ENCODE measurements at places on chromosomes 16 and 17.
A peak's percentile ranks its signal among the peaks of the same experiment; 100 is the strongest.

DNA sequence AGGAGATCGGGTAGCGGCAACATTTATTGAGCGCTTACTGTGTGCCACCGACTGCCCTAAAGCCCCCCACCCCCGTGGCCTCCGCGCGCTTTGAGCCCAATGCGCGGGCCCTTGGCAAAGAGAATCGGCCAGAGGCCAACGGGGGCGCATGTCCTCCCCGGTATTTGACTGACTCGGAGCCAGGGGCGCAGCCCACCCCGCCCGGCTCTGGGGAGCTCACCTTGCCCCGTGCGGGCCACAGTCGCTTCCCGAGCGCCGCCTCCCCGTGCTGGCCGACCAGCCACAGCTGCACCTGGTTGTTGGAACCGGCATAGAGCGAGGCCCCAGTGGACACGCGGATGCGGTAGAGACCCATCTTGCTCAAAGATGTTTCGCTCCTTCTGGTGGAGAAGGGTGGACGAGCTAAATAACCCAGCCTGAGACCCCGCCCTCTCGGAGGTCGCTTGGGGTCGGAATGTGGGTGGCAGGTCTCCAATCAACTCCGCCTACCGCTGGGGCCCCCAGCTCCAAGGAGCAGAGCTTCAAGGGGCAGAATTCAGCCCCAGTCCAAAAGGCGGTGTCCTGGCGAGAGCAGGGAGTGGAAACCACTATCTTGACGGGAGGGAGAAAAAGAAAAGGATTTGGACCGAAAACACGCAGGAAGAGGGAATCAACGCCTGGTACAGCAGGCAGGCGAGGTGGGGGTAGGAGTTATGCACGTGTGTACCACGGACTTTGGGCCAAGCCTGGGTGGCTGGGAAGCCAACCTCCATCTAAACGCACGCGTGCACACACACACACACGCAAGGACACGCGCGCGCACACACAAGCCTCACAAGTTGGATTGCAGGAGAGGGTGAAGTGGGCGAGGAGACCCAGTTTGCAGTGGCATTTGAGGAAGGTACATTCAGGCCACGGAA lies at the start of gene ALOX15:
ALOX15 (minus strand) TSS at position 382 of the 899 bp plus-strand sequence; CDS start at position 355, 27 bp downstream.
- DNase-seq = no peak

- no peak for DNase-seq
Observed at GRCh38 chr16:85401370-85401916, 211.7 kb upstream of the GSE1 start.

GRCh38 chr17:79558091-79558900 lies 52.6 kb downstream of the RBFOX3 start:
- no peak for DNase-seq

DNA sequence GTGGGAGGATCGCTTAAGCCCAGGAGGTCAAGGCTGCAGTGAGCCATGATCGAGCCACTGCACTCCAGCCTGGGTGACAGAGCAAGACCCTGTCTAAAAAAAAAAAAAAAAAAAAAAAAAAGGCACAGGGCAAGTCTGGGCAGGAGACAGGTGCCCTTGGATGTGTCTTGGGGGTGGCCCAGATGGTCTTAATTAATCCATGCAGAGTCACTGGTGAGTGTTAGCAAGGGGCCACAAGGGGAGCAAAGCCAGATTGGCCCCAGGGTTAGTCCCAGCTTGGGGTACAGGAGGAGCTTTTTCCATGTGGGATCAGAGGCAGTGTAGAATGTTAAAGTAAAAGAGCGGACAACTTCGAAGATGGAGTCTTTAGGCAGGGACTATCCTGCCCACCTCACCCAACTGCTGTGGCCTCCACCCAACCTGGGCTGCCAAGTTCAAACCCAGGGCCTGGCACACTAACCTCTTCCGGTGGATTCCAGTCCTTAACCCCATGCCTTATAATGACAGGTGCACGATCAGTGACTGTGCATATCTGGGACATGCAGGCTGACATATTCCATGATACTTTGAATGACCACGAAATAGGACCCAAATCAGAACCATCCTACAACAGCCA lies 32.2 kb upstream of the MFSD6L start:
- no peak for DNase-seq

DNA sequence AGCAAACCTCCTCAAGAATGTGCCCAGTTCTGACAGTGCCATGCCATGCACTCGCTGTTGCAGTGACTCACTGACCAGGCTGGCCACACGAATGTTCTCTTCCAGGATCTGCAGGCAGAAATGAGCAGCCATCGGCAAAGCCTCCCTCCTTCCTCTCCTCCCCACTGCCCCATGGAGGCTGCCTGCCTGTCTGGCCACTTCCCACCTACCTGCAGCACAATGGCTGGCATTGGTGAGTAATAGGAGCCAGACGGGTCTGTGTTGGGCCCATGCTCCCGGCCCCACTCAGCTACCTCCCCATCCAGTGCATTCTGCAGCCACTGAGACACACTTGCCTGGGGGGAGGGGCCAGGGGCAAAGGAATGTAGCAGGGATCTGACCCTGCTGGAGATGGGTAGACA lies 2.8 kb upstream of the MATCAP1 start:
- DNase-seq = no peak

GRCh38 chr16:3007059-3007956 lies 5.4 kb upstream of the CLDN9 start:
- no peak for DNase-seq

DNA sequence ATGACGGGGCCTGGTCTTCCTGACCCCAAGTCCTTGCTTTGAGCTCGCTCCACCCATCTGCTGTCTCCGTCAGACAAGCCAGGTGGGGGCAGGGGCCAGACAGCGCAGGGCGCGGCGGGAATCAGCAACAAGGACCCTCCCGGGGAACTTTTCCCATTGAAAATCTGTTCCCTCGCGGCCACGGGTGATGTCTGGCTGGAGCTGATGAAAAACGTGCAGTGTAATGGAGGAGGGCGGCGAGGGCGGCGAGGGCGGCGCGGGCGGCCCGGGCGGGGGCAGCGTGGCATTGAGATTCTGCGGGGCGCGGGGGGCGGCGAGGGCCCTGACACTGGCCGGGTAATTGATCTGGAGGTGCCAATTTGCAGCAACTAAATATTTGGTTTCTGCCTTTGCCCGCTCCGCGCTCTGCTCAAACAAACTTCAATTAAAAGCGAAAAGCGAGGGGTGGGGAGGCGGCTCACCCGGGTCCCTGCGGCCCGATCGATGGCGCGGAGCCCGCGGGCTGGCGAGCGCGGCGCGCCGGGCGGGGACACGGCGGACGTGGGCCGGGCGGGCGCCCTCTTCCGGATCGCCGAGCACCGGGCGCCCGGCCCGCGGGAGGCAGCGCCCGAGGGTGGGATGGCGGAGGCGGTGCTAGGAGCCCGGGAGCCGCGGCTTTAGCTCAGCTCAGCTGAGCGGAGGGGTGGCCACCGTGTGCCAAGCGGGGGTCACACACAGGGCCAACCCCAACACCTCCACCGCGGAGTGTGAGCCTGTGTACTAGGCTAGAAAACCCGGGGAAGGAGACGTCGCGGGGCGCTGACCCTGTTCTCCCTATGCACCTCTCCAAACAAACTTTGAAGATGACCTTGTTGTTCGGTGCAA lies 32.4 kb downstream of the DCAKD start:
- DNase-seq = peak; percentile 43

GRCh38 chr17:57671667-57672632 lies 73.1 kb downstream of the CCDC182 start:
- peak; percentile 77 for DNase-seq

- DNase-seq = no peak
Observed at GRCh38 chr16:59597269-59597668, 863.2 kb upstream of the GOT2 start.

DNA sequence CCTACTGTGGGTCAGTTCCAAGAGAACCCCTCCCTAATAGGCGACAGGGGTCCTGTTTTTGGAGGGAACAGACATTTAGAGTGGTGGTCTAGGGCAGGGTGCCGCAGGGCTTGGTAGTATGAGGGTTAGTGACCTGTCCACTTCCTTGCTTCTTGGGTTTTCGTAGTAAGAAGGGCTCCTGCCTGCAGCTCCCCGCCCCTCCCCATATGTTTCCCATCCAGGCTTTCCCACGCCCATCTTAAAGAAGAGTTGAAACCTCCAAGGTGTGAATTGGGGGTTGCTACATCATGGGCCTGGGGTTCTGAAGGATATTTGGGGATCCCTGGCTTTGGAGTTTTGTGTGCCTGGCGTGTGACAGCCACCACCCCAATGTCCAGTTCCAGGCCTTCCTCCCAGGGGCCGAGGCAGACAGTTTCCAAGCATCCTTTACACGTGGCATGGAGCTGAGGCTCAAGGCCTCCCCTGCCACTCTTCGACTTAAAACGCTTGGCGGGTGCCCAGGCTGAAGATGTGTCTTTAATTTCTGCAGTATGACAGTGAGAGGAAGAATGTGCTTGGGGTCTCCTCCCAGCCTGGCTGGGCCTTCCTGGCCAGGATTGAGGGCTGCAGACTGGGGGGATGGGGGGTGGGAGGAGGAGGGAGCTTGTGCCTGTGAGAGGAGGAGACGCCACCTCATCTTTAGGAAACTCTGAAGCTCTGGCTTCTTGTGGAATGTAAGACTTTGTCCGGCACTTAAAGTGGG lies 2.3 kb upstream of the COL1A1 start:
- no peak for DNase-seq

- peak; percentile 69 for DNase-seq
Observed at GRCh38 chr17:75067856-75068255, 19.9 kb upstream of the SLC16A5 start.

- no peak for DNase-seq
Observed at GRCh38 chr16:4746991-4747574, 12.7 kb downstream of the DNAAF8 start.

GRCh38 chr17:66557886-66558285 lies 255.5 kb downstream of the PRKCA start:
- no peak for DNase-seq

DNA sequence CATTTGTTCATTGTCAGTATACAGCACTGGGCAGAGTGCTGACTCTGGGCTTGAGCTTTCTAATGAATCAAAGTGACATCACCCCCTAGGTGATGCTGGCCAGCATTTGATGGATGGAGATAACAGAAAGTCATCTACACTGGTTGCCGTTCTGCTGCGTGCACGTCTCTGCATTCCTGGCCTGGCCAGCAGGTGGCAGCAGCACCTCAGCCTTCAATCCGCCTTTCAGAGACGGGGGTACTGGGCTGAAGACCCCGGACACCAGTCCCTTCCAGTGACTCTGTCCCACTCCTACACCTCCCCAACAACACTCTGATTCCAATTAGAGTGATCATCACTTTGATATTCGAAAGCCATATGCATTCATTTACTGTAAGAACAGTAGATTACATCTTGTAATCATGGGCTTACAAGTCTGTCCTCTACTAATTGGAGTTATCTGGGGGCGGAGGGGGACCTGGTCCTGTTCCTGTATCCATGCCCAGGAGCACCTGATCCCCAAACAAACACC lies 6.0 kb downstream of the CPSF4L start:
- DNase-seq = peak; percentile 62

DNA sequence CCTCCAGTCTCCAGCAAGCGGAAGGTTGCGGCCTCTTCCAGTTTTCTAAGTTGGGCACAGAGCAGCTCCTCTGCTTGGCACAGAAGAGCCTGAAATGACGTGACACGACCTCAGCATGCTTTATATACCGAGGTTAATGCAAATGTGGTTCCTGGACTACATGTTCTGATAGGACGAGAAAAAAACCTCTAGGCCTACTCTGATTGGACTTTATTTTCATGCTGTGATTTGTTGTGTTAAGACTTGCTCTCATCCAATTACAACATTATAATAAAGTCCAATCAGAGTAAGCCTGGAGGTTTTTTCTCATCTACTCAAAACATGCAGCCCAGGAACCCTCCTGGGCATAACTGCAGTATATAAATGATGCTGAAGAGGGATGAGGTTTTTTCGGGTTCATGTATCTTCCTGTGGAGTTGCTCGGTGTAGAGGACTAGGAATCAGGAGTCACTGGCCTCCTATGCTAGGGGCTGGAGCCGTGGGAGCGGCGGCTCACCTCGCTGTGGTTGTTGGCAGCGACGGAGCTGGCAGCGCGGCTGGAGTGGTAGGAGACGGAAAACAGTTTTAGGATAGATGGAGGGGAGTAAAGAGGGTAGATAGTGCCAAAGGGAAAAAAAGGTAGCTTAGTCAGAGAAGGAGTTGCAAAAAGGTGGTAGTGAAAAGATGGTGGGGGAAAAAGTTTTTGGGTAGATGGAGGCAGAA lies 878.0 kb downstream of the KCNJ18 start:
- no peak for DNase-seq

DNA sequence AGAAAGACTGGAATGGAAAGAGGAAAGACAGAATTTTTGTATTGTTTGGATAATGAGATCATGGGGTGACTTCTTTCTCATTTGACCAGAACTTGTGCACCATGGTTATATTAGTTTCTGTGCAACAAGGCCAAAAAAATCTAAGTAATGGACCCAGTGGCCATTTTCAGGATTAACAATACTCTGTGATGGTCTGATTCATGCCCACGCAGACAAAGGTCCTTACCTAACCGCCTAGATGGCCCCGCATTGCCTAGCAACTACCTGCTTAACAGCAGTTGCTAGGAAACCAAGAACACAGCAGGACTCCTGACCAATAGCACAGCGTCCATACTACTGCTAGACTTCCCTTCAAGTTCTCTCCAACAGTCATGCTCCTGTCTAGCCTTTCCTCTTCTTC lies 22.4 kb downstream of the MIS12 start:
- DNase-seq = no peak

- no peak for DNase-seq
Observed at GRCh38 chr16:51129105-51129504, 22.0 kb downstream of the SALL1 start.

GRCh38 chr16:20409398-20410120 lies at the start of gene ACSM5:
TSS of gene ACSM5 (plus strand) at chr16:20409534. CDS start at chr16:20411485, 1,951 bp downstream.
- no peak for DNase-seq

GRCh38 chr17:5545051-5545987 lies 39.0 kb downstream of the NLRP1 start:
- DNase-seq = peak; percentile 2

DNA sequence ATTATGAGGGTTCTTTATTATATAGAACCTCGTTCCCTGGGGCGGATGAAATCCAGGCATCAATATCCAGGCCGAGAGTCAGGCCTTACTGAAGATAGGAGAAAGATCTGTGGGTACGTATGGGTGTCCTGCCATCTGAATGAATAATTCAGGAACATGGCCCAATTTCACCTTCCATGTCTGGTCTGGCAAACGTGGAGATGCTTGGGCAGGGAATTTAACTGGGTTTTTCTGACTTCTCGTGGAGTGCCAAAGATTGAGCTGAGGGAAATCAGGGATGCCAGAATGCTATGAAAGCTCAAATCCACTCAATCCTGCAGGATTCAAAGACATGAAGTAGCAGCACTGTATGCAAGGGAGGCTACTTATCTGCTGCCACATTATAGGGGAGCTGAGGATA lies 302.8 kb downstream of the SLC39A11 start:
- no peak for DNase-seq

- no peak for DNase-seq
Observed at GRCh38 chr17:74785981-74786360, 9.8 kb upstream of the NAT9 start.

DNA sequence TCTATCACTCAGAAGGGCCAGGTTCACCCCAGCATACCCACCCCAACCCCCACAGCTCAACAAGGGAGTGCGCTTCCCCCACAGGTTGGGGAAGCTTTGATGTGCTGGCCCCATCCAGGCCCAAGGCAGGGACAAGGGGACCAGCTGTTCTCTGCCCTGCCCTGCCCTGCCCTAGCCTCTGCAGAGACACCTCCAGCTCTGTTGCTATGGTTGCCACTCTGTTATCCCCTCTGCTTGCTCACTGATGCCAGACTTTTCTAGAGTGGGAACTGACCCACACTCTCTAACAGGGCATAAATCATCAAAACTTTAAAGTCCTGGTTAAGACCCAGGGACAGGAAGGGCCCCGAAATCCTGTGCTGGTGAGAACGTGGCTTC lies 50.4 kb upstream of the ENPP7 start:
- DNase-seq = no peak

All from activated CD4-positive, alpha-beta memory T cell treated with anti-CD3 and anti-CD28 coated beads, Interleukin-2, amount 10 ng/mL, durations not matched to agents 7 days and 5 days (primary cell).